ENCODE measurements at places on chromosomes 7 and 10.

- DNase-seq = no peak
These were observed 174.1 kb upstream of the GPR26 start for GRCh38 chr10:123492016-123492415.

GRCh38 chr10:55283031-55283430 lies 482.0 kb upstream of the PCDH15 start:
- DNase-seq = no peak

- no peak for DNase-seq
These were observed 24.5 kb upstream of the YWHAG start for GRCh38 chr7:76383089-76383944.

GRCh38 chr10:106661133-106661766 lies 503.3 kb downstream of the SORCS1 start:
- no peak for DNase-seq

- no peak for DNase-seq
These were observed 1.5 kb downstream of the AQP1 start for GRCh38 chr7:30912986-30913811.

GRCh38 chr10:79014796-79015195 lies 54.0 kb upstream of the ZMIZ1 start:
- no peak for DNase-seq

- DNase-seq = no peak
These were observed 18.0 kb upstream of the MTURN start for GRCh38 chr7:30116771-30117170.

DNA sequence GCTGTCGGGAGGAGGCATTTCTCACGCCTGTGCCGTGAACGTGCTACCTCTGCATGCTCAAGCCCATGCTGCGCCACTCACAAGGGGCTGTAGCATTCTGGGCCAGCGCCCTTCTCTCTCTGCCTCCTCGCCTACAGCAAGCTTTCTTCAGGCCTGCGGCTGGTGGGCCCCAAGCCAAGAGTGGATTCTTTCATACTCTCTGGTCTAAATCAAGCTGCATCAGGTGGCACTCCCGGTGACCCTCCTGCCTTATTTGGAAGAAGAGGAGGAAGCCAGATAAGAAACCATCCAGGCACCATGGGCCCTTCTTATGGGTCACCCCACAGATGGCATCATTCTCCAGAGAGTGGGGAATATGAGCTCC lies 86.7 kb upstream of the DUSP5 start:
- no peak for DNase-seq

- no peak for DNase-seq
These were observed 72.9 kb downstream of the ARHGAP21 start for GRCh38 chr10:24650669-24651391.

GRCh38 chr10:103480521-103480920 lies 1.5 kb upstream of the CALHM3 start:
- DNase-seq = no peak

- no peak for DNase-seq
These were observed 581.6 kb downstream of the ETV1 start for GRCh38 chr7:13407911-13408310.

GRCh38 chr10:30893208-30893607 lies 138.5 kb downstream of the ZNF438 start:
- no peak for DNase-seq

GRCh38 chr10:69867699-69868558 lies 66.2 kb downstream of the COL13A1 start:
- DNase-seq = no peak

GRCh38 chr10:113820507-113820906 lies 33.4 kb downstream of the DCLRE1A start:
- no peak for DNase-seq

- no peak for DNase-seq
These were observed 37.3 kb downstream of the INPP5A start for GRCh38 chr10:132574783-132575319.

DNA sequence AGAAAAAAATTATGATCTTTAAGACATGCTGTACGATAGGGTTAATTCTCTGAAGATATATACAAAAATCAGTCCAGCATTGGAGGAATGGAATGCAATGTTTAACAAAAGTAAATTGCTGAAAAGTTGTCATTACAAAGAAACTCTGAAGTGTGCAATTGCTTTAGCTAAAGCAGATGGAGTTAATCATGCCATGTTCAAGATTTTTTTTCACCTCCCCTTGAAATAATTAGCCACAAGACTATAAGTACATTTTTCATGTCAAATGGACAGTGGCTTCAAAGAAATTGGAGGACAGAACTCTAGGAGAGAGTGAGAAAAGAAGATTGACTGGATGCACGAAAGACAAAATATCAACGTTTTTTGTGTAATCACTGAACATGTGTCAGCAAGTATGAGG lies 63.1 kb upstream of the MEOX2 start:
- DNase-seq = no peak

- no peak for DNase-seq
These were observed 20.9 kb upstream of the DNAJB12 start for GRCh38 chr10:72375585-72375984.

GRCh38 chr7:107125475-107125874 lies 43.3 kb upstream of the HBP1 start:
- DNase-seq = no peak

DNA sequence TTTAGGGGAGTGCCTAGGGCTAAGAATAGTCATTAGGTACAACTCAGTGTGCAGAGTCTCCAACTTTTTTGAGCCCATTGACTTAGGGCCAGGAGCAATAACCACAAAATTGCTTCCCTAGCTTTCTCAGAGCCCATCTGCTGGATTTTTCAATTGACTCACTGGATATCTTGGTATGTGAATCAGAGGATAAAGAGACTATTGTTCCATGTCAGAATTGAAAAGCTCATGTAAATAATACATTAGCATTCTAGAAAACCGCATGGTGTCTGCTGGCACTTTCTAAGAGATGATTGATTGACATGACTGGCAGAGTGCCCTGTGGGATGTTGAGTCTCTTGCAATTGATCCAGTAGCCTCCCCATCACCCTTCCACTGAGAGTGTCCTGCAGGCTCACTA lies 246.2 kb downstream of the CCDC7 start:
- DNase-seq = no peak

DNA sequence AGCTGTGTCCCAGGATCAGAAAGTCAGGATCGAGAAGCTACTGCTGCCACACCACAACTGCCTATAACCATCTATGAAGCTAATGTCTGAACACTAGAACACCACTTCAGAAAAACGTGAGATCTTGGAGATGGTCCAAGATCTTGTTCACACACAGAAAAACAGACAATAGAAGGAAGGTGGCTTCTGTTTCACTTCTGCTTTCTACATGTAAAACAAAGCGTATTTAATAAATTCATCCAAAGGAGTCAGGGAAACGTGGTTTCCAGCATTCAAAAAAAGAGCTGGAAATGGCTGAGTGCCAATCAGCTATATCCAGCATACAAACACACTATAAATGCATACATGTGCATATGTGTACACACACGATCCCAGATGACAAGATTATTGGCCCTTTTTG lies 70.2 kb upstream of the CCDC71L start:
- no peak for DNase-seq

DNA sequence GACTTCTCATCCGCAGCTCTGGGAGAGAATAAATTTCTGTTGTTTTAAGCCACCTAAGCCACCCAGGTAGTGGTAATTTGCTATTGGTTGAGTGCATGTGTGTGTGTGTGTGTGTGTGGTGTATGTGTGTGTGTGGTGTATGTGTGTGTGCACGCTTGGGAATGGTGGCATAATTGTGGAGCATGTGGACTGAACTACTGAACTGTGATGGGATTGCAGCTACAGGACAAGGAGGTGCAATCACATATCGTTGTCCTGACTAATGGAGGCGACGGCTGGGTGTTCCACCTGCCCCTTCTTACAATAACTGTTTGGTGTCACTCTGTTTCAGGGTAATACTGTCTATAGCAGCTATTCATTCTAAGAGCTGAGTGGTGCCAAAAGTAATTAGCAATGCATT lies 448.7 kb upstream of the PFKP start:
- no peak for DNase-seq

- no peak for DNase-seq
These were observed 17.1 kb downstream of the GBX1 start for GRCh38 chr7:151150388-151150787.
